GM04503 (cell line): ENCODE measurements at places on chromosomes 16 and 17.

GRCh38 chr16:25372716-25373115 lies 115.1 kb upstream of the ZKSCAN2 start:
- DNase-seq: no peak

DNA sequence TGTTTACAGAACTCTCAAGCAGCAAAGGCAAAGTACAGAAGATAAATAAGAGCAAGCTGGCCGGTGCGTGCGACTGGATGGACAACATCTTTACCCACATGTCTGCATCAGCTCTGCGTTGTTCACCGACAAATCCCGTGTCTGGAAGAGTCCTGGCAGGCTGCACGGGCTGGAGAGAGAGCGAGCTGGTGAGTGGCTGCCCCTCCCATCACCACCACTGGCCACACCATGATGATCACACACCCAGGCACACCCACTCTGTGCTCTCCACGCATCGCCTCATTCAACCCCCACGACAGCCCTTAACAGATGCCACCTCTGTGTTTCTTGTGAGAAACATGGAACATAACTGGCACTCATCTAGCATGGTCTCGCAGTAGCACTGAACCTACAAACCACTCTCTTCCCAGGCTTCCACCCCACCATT lies 59.2 kb downstream of the ANKRD11 start:
- peak; percentile 67 for DNase-seq

DNA sequence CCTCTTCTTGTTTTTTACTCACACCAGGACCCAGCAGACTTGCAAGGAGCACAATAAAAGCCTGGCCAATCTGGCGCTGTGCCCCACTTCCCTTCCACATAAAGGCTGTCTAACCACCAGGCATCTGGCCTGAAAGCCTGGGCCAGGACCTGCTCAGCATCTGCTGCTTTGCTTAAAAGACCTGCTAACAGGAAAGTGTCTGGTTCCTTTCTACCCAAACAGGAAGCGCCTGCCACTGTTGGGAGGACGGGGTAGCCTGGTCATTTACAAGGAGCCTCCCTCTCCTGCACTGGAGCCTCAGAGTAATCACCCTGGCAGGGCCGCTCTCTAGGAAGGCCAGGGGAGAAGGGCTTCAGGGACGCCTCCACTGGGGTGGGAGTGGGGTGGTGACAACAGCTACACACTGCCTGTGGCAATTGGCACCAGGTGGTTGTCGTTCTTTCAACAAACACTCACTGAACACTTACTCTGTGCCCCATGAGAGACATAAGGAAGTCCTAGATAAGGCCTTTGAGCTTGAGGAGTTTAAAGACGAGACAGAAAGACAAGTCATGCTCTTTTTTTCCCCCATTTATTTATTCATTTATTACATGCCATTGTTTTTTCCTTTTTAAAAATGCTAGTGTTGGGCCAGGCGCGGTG lies 6.3 kb upstream of the MMP28 start:
- DNase-seq: no peak

- no peak for DNase-seq
These were observed 301.6 kb upstream of the C16orf82 start for GRCh38 chr16:26765087-26765486.

GRCh38 chr16:6104428-6104827 lies 1006.8 kb upstream of the EEF2KMT start:
- DNase-seq: no peak

GRCh38 chr16:84308120-84308519 lies 13.4 kb downstream of the WFDC1 start:
- DNase-seq: no peak

DNA sequence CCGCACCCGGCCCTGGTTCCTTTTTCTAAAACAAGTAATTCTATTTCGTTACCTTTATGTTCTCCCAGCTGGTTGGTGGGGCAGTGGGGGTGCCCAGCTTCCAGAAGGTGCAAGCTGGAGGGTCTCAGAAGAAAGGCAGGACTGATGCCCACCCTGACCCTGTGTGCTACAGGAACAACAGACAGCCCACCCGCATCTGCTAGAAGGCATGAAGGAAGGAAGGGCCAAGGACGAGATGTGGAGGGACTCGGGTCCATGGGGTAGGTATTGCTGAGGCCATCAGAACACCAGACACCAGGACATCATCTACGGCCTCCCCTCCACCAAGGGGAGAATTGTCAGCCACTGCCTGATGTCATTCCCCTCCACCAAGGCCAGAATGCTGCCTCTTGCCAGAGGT lies 6.4 kb upstream of the CYTH1 start:
- no peak for DNase-seq

DNA sequence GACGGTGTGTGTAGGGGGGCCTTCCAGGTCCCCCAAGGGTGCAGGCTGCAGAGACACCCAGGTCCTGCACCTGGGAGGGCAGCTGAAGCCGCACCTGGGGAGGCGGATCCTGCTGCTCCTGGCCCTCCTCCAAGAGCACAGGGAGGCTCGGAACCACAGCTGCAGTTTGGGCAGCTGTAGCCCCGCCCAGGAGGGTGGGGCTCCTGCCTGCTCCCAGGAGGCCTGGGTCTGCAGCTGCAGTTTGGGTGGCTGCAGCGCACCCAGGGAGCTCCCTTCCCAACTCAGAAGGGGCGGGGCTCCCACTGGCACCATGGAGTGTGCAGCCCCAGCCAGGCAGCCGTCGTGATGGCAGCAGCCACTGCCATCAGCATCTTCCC lies 69.4 kb upstream of the NKD1 start:
- DNase-seq: no peak

- DNase-seq: no peak
These were observed 218.6 kb upstream of the ASIC2 start for GRCh38 chr17:33511670-33512069.

DNA sequence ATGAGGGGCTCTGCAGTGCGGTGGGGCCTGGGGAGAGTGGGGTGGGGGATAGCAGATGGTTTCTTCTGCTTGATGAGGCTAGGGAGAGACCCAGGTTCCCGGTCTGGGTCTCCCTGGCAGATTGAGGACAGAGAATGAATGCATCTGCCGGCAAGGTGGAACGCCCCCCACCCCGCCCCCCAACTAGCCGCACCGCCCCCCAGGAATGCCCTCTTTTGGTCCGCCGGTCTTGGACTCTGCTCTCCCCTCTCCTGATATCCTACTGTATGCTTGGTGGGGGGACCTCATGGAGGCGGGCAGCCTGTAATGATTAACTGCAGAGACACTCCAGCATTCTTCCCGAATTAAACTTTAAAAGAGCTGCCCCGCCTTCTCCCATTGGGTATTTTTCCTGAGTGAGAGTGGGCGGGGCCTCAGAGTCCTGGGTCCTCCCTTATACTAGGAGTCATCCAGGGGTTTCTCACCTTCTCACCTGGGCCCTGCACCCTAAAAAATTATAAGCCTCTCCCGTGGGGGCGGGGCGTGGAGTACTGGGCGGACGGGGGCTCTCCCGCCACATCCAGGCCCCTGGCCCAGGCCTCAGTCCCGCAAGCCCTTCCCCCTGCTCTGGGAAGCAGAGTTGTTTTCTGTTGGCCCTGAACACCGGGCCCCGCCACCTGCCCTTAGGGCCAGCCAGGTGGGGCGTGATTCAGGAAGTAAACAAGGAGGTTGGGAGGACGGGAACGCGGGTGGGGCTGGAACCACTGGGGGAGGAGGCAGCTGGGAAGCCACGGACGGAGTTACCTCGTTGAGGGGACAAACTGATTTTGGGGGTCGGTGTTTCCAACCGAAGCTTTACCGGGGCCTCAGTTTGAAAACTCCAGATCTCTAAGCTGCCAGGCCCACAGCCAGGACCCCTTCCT lies 1.5 kb downstream of the GRB7 start:
- no peak for DNase-seq

DNA sequence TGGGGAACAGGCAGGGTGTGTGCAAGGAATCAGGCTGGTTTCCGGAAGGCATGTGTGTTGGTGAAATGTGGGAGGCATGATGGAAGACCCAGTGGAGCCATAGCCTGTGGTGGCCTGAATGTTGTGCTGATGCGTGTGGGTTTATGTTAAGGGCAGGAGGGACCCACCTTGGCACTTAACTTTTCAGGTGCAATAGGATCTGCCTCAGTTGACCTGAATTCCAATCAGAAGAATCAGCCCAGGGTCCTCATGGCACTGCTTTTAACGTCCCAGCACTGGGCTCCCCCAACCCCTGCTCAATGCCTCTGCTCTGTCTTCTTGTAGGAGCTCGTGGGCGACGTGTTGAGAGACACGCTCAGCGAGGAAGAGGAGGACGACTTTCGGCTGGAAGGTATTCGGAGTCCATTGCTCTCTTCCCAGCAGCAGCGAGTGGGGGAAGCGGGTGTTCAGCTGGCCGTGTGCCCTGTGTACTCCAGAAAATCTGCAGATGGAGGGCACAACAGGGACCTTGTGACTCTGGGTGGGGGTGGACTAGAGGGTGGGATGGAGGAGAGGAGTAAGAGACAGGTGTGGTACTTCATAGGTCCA lies 59.9 kb downstream of the NKD1 start:
- no peak for DNase-seq
